Retina (tissue), 1 donor: ENCODE measurements at places on chromosomes 6 and 20.

DNA sequence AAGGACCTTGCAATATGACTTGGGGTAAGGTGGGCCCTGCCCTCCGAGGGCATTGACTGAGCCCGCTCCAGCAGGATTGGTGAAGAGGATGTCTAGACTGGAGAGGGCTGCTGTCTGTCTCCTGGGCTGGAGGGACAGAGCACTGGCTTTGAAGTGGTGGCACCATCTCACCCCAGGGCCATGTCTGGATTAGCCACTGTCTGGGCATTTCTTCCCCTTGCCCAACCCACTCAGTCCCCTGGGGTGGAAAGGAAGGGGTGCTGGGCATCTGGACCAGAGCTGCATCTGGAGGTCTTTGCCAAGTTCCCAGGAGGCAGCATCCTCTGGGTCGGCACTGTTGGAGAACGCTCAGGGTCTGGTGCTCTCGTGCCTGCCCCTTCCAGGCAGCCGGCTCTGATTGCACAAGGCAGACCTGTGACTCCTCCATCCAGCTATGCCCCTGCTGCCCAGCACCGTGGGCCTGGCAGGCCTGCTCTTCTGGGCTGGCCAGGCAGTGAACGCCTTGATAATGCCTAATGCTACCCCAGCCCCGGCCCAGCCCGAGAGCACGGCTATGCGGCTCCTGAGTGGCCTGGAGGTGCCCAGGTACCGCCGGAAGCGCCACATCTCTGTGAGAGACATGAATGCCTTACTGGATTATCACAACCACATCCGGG, at the start of gene R3HDML:
TSS of gene R3HDML (plus strand) at position 319 of the 656 bp plus-strand sequence. CDS start at position 434, 115 bp downstream.
- DNase-seq: no peak

DNA sequence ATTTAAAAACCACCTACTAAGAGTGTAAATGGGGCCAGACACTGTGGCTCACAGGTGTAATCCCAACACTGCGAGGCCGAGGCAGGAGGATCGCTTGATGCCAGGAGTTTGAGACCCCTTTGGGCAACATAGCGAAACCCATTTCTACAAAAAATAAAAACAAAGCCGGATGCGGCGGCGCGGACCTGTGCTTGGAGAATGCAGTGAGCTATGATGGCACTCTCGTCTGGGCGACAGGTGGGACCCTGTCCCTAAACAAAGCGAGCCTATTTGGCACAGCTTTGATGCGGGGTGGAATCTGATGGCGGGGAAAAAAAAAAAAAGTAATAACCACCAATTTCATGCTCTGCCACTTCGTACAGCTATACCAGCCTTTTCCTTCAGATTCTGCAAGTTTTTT, 1.1 kb downstream of the TCP1 start:
- DNase-seq: no peak

DNA sequence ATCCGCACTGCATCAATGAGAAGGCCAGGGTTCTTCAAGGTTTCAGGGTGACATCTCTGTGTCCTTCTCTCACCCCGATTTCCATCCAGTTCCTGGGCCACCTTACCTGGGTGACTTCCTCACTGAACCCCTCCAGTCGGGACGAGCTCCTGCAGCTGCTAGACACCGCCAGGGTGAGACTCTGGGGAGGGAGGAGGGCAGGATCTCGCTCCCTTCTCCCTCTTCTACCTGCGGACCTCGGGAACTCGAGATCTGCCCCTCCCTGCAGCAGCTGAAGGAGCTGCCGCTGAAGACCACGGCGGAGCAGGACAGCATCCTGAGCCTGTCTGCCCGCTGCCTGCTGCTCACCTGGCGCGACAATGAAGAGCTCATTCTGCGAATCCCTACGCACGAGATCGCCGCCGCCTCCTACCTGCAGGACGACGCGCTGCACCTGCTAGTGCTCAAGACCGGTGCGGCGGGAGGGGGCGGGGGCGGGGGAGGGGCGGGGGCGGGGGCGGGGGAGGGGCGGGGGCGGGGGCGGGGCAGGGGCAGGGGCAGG, 7.5 kb downstream of the CCM2L start:
- peak; percentile 22 for DNase-seq

DNA sequence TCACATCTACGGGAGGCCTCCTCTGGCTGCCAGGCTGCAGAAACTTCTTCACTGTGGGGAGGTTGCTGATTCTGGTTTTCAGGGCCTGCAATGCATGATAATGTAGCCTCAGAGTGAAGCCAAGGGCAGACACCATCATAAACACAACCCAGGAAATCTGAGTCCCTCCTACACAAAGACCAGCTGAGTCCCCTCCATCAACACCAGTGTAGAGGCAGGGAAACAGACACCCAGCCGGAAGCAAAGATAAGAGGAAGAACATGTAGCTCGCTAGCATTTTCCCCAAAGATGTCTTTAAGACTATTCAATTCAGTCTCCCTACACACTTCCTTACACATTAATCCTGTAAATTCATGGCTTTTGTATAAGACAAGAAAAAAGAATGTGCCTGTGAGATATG, 23.6 kb downstream of the GSTA2 start:
- DNase-seq: no peak

DNA sequence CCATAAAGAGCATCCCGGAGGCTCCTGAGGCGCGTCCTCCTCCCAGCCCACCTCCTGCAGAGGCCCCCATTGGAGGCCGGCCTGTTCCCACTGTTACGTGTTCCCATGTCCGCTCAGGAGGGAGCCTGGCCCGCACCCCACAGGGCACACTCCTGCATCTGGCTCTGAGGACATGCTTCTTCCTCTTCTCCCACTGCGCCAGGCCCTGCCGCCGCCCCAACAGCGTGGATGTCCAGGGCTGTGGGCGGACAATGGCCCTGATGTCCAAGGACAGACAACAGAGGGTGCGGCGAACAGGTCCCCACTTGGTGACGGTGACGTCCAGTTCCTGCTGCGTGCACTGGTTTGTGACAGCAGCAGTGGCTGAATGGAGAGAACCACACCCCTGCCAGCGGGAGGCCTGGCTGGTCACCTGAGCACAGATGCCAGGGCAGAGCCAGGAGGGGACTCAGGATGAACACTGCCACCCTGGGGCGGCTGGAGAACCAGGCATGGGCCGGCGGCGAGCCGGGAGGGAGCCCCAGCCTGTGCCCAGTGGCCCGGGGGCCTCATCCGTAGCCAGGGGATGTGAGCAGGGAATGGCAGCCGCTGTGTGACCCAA, 26.6 kb downstream of the FRMD1 start:
- DNase-seq: no peak

DNA sequence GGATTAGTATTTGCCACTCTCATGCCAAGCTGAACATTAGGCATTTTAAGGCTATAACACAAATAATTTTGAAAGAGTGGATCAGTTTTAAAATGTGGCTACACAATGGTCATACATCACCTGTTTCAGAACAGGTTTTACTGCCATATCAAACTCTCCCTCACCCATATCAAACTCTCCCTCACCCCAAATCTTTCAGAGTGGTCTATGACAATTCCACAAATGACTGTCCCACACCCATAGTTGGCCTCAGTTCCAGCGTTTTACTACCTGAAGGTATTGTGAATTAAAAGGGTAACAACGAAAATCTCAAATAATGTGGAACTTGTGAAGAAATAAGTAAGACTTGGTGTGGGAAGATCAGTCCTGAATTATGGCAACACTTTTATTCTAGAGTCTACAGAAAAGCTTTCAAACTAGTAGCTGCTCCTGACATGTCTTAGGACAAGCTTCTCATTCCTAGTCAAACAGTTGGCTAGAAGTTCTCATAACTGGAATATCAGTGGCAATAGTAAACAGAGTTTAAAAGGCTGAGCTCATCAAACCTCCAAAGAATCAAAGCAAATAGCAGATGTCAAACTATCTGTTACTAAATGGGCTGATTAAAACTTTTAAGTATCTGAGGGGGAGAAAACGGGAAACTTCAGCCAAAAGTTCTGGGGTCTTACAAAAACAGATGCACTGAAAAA, 52.4 kb downstream of the MAP3K7 start:
- DNase-seq: no peak

DNA sequence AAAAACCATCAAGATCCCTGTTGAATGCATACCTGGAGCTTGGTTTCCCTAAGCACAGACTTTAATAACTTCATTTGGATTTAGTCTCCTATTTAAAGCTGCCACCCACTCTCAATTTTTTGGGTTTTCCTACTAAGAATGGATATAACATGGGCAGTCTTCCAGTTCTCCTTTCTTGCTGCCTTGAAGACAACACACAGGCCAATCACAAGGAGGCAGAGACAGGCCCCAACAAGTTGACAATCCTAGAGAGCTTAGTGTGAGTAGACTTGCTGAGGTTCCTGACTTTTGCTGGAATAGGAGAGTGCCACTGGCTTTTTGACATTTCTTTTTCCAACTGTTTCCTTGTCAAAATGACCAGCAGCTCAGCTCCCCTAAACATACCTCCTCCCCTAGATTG, 112.3 kb upstream of the ESR1 start:
- DNase-seq: no peak

- no peak for DNase-seq
Measured at GRCh38 chr6:81138236-81138635, 614.2 kb downstream of the TENT5A start.

DNA sequence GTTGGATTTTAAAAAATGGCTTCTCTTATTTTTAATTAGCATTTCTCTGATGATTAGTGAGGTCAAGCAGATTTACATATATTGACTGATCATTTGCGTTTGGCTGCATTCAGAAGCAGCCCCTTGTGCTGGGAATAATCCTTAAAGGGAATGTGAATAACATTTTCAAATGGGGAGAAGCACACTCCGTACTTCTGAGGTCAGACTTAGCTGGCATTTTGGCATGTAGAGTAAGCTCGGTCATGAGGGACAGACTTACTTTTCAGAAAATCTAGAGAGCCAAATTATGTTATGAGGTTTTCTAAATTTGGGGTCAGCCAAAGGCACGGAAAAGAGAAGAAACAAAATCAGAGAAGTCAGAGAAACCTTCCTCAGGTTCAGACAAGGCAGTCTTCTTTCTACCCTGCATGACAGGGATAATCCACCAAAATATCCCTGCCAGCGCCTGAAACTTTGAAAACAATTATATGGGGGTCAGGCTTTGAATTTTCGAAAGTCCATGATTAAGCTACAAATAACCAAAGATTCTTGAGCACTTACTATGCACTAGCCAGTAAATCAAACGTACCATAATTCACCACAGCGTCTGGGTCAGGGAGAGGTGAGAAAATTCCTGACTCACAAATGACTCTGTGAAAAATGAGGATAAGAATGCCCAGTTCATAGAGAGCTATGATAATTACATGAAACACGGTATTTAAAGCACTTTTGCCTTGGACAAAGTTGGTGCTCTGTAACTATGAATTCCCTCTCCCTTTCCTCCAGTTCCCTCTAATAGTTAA, 44.9 kb downstream of the ADAT2 start:
- DNase-seq: no peak

GRCh38 chr20:35709259-35709658, 10.1 kb downstream of the ROMO1 start:
- DNase-seq: no peak
